Breast epithelium (tissue), 4 donors: ENCODE measurements at places on chromosomes 4 and X.

GRCh38 chrX:40244980-40245379 is 147.2 kb upstream of the BCOR start:
- no peak for DNase-seq

GRCh38 chr4:13289391-13289790 is 194.7 kb downstream of the RAB28 start:
- DNase-seq: no peak

DNA sequence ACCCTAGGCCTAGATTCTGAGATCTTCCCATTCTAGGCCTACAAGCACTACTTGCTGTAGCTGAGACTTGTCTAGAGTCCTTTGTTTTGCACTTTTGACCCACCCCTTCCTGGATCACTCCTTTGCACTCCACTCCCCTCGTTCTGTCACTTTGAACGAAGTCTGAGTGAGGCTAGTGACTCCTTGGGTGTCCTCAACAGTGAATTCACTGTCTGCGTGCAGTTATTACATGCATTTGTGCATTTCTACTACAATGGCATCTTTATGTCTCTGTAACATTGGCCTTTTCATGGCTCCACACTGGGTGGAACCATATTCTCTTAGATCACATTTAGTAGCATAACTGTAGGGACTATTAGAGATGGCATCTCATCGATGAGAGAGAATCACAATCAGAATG is 50.5 kb downstream of the OCRL start:
- DNase-seq: no peak

DNA sequence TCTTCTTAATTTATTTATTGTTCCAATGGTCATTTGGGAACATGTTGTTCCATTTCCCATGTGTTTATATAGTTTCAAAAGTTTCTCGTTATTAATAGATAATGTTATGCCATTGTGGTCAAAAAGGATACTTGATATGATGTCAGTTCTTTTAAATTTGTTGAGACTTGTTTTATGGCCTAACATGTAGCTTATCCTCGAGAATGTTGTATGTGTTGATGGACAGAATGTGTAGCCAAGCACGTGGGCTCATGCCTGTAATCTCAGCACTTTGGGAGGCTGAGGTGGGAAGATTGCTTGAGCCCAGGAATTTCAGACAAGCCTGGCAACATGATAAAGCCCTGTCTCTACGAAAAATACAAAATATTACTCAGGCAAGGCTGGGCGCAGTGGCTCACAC is 168.5 kb upstream of the USP38 start:
- no peak for DNase-seq

DNA sequence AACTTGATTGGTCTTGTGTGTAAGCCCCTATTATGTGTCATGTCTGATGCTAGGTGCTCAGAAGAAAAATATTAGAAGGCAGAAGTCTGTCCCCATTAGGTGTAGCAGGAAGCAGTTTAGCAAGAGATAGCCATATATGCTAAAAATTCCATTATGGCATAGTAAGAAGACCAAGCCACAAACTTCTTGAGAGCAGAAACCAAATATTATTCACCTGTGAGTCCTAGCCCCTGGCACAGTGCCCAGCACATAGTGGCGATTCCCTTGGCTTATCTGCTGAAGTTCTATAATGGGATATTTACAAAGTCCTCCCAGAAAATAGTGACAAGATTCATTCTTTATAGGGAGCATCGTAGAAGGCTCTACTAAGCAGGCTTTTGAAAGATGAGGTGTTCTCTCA is 174.4 kb downstream of the RAB28 start:
- DNase-seq: no peak

GRCh38 chr4:7854697-7855370 is 84.8 kb downstream of the AFAP1 start:
- no peak for DNase-seq

GRCh38 chr4:77078401-77078800 is 2.6 kb upstream of the CCNI start:
- DNase-seq: no peak
